RPMI7951 (cell line): ENCODE measurements at places on chromosomes 5 and 9. TPM values are rescaled to one million over a fixed set of nuclear protein-coding genes. Genes with fewer than 3 reads are reported as not detected.

The IGIP gene
- total RNA-seq = 4.3 and 5.2 TPM in 2 replicates

The CBY3 gene
- not detected in 2 replicates for total RNA-seq

GRCh38 chr5:129459777-129460671 is at the start of gene ADAMTS19:
ADAMTS19 (plus strand) TSS chr5:129460298; CDS start chr5:129460392, 94 bp downstream.
- no peak for DNase-seq

GRCh38 chr5:58891086-58891970 is 308.5 kb downstream of the RAB3C start:
- DNase-seq = peak; percentile 86

DNA sequence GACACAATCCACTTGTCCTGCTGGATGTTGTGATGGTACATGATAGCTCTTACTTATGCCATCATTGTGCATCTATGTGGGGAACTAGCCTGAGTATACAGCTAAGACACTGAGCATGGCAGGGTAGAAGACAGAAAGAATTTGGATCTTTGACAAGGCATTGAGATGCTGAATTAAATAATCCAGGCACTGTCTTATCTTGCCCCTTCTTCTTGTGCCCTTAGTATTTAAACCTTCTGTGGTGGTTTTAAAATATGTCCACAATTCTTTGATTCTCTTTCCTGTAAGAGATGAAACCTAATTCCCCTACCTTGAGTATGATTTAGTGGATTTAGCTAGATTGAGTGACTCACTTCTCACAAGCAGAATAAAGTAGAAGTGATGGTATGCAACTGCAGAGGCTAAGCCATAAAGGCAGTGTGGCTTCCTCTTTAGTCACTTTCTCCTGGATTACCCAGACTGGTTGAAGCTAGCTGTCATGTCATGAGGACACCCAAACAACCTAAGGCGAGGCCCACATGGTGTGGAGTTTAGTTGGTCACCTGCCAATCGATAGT is 174.0 kb upstream of the NREP start:
- DNase-seq = peak; percentile 92

The LOX gene
- 28.4 and 32.2 TPM in 2 replicates for total RNA-seq

The FPGS gene
- 29.7 and 38.4 TPM in 2 replicates for total RNA-seq

DNA sequence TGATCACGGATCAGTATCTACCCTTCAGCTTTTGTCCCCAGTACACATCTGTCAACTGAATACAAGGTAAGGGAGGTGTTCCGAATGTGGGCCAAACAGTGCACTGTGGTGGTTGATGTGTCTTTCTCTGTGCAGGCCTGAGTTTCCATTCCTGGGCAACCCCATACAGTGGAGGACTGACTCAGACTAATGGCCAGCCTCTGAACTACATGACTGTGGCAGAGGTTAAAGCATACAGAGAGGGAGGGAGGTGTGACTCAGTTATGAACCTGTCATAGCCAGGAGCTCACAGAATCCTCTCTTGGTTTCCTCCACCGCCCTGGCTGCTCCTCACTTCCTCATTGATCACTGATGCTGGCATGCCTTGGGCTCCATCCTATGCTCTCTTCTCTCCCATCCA is 136.4 kb upstream of the TAS2R1 start:
- peak; percentile 24 for DNase-seq

- DNase-seq = peak; percentile 32
Measured at GRCh38 chr5:60161340-60161934, 267.9 kb upstream of the PDE4D start.

DNA sequence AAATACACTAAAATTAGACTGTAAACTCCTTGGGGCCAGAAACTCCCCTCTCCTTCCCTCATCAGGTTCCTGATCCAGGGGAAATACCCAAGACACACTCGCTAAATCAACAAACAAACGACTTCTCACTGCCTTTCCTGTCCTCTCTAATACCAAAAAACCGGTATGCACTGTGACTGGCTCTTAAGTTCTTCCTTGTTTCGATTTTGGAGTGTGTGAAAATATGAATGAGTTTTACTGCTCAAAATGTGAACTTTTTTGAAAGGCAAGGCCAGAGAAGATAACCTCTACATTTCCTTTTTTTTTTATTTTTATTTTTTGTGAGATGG is 81.1 kb upstream of the EPB41L4B start:
- no peak for DNase-seq

The STKLD1 gene
- total RNA-seq = 1.5 and 1.7 TPM in 2 replicates

- DNase-seq = no peak
Measured at GRCh38 chr5:53908757-53909156, 348.3 kb downstream of the NDUFS4 start.

The ADGRV1 gene
- 0.49 and 0.84 TPM in 2 replicates for total RNA-seq

DNA sequence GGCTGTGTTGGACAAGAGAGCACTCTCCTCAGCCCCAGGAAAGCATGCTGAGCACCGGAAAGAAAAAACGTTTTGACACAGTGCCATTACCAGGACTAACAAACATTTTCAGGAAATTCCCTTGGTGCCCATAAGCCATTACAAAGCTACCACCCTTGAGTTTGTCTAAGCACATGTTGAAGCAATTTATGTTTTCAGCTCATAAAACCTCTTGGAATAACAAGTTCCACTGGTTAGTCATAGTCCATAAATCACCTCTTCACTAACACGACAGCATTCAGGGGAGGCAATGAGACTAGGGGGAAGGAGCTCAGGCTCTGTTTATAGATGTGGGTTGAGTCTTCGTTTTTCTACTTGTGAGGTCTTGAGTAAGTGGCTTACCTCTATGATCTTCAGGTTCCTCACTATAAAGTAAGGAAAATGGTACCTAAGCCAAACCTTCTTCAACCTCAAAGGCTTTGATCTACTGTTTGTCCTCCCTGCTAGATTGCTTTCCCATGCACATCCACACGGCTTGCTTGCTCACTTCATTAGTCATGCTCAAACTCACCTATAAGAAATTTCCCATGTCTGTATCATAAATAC is 65.4 kb downstream of the DRD1 start:
- peak; percentile 92 for DNase-seq

The C6 gene
- total RNA-seq = not detected in 2 replicates

DNA sequence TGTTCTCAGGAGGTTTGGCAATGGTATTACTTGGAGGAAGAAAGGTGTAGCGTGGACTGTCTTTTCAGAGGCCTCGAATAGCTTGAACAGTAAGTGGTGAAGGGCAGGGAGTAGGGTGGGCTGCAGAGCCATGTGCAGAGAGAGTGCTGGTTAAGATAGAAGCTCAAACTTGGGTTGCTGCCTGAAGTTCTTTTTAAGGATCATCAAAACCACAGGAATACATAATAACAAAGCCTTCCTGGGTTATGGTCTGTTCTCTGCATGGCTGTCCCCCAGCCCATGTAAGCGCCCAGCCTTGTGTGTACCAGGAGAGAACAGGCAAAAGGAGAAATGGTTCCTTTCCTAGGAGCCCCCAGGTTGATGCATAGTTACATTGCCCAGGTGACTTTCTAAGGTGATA is 43.9 kb downstream of the RCL1 start:
- DNase-seq = no peak

- no peak for DNase-seq
Measured at GRCh38 chr5:150464554-150465012, 15.0 kb upstream of the RPS14 start.

The SET gene
- total RNA-seq = 266 and 329 TPM in 2 replicates

- DNase-seq = peak; percentile 43
Measured at GRCh38 chr5:43635374-43635773, 32.4 kb downstream of the NNT start.

DNA sequence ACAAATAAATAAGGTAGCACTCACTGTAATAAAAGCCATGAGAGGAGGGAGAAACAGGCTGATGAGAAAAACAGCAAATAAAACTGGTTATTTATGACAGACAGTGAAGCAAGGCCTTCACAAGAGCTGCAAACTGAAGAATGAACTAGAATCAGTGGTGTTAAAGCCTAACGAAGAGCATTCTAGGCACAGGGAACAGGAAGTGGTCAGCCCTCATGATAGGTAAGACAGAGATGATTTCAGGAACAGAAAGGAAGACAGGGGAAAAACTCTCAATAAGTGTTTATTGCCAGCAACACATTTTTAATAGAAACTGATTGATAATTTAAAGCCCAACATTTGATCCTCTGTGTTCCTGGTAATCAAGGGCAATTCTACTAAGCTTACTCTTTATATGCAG is 124.5 kb downstream of the EDIL3 start:
- no peak for DNase-seq

The CCL27 gene
- not detected in 2 replicates for total RNA-seq

DNA sequence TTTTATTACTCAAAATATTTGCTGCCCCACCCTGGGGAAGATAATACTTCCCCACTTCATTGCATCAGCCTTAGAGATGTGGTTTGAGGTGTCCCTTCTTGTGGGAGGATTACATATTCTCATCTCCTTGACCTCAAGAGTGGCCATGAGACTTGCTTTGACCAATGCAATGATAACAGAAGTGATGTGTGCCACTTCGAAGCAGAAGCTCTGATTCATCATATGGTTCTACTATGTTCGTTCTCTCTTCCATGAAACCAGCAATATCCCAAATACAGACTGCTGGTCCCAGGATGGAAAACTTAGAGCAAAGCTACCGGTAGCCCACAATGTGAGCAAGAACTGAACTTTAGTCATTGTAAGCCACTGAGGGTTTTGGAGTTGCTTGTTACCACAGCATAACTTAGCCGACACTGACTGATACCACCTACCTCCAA is 92.0 kb downstream of the THBS4 start:
- peak; percentile 28 for DNase-seq

DNA sequence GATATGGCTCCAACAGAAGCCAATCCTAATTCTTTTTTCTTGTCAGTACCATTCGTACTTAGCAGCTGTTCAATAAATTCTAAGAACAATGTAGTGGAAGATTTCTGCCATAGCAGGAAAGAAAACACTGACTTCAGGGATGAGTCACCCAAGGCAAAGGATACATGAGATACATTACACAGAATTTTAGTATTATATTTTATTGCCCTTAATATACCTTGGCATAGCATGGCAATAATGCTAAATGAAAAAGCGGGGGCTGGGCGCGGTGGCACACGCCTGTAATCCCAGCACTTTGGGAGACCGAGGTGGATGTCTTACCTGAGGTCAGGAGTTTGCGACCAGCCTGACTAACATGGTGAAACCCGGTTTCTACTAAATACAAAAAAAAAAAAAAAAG is 619.1 kb upstream of the DAB2 start:
- no peak for DNase-seq

The RNF183 gene
- not detected in 2 replicates for total RNA-seq

GRCh38 chr5:41735213-41735612 is 135.0 kb downstream of the OXCT1 start:
- no peak for DNase-seq

DNA sequence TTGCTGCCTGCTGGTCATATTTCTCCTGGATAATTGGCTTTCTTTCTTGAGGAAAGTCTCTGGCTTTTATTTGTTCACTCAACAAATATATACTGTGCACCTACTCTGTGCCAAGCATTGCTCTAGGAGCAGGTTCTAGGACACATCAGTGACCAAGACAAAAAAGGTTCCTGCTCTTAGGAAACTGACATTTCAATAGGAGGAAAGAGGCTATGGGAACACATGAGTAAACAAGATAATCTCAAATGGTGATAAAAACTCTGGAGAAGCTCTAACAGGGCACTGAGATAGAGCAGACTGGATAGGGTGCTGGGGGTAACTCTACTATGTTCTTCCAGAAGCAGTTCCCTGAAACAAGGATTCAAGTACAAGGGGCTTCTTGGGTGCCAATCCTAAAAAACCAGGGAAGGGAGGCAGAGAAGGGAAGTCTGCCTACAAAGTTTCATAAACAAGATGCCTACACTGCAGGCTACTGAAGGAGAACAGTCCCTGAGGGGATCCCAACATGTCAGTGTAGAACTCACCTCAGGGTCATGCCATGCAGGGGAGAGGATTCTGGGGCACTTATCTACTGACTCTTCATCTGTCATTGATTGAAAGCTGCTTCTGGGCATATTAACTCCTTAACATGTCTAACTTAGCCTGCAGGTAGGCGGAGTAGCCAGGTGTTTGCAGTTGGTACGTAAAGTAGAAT is 181.3 kb downstream of the GRIA1 start:
- no peak for DNase-seq

GRCh38 chr5:109690975-109691574 is 1.3 kb downstream of the MAN2A1 start:
- peak; percentile 71 for DNase-seq

- no peak for DNase-seq
Measured at GRCh38 chr9:86652736-86653135, 294.6 kb downstream of the GAS1 start.

The IL11RA gene
- total RNA-seq = 0.59 and 0.72 TPM in 2 replicates
